ENCODE measurements at places on chromosomes 12 and 14. TPM values are rescaled to one million over a fixed set of nuclear protein-coding genes. Genes with fewer than 3 reads are reported as not detected.

Gene CD163
- not detected for total RNA-seq

Gene KRT3
- not detected for total RNA-seq

Gene TPH2
- under 0.01 TPM for total RNA-seq

Gene FGF23
- not detected for total RNA-seq

Gene TM9SF1
- total RNA-seq: 79.5 TPM

Gene PRR4
- total RNA-seq: 1.1 TPM

Gene SMOC1
- total RNA-seq: not detected

Gene MYO1H
- total RNA-seq: not detected

Gene CDCA3
- 9.0 TPM for total RNA-seq

Gene CD9
- total RNA-seq: 616 TPM

Gene RPS6KA5
- 3.2 TPM for total RNA-seq

Gene NTS
- total RNA-seq: 9.1 TPM

Gene TCL1A
- 0.12 TPM for total RNA-seq

Gene ZC2HC1C
- total RNA-seq: 1.8 TPM

Gene RTL1
- under 0.01 TPM for total RNA-seq

Gene TXNDC16
- 5.2 TPM for total RNA-seq
